CD4-positive, alpha-beta T cell treated with Interleukin-2 at 100 ng/mL for 4 hours (primary cell): ENCODE measurements at places on chromosomes 6 and 20.

- peak; percentile 80 for DNase-seq
These were observed 637 bp downstream of the MYLK4 start for GRCh38 chr6:2749969-2750600.

DNA sequence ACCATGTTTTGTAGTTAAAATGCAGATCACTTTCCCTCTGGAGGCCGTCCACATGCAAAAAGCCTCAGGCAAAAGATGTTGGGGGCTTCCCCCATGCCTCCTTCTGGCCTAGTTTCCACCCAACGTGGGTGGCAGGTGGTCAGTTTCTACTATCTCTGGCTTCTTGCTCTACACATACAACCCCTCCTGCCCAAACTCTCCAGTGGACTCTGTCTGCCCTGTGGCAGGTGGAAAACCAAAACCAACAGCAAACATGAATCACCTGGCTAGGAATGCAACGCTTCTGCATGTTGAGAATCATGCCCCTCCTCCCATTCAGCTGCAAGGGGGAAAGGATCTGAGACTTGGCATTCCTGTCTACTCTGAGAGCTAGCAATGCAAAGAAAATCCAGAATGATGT is 94.8 kb downstream of the MBOAT1 start:
- DNase-seq = no peak

DNA sequence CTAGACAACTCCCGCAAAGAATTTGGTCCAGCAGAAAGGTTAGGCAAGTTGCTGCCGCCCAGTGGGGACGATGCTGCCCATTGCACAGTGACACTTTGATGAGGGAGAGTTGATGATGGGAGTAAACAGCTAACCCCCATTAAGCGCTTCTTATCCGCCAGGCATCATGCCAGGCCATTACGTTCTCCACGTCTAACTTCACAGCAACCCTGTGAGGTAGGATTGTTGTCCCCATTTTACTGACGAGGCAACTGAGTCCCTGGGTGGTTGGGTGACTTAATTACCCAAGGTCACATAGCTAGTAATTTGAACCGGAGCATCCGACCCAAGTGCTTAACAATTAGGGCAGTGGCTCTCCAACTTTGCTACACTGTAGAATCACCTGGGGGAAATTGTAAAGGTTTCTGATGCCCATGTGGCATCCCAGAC is 738 bp downstream of the RALGAPB start:
- DNase-seq = no peak

DNA sequence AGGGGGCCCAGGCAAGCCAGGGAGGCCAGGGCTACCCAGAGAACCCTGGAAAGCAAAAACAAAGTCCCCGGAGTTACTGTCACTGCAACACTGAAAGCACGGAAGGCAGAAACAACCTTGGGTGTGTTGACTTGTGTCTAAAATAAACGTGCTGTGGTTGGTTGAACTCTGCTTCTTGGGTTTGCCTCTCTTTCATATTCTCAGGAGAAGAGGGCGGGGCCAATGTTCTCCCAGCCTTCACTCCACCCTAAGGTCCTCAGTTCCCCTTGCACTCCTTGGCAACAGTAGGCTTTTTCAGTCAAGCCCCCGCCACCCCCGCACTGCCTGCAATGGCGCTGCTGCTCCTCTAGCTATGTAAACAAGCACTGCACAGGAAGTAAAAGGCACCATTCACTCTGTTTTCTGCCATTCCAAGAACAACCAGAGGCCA is 60.9 kb downstream of the COL9A1 start:
- no peak for DNase-seq

DNA sequence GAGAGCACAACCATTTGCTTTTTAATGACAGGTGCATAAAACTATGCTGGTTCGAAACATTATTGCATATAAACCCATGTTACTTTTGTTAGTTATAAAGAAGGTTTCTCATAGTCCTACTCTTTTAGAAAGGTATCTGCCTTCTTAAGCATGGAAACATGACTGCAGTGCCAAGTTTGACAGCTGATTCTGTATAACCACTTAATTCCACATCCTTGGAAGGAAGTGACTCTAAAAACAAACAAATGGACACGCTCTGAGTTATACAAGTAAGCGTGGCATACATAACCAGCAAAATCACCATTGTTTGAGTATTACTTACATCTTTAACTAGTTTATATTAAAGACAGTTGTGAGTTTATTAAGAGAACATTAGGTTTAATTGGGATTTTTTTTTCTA is 125.0 kb upstream of the HDGFL1 start:
- no peak for DNase-seq

- DNase-seq = peak; percentile 63
These were observed 12.0 kb upstream of the LTA start for GRCh38 chr6:31559958-31560696.

DNA sequence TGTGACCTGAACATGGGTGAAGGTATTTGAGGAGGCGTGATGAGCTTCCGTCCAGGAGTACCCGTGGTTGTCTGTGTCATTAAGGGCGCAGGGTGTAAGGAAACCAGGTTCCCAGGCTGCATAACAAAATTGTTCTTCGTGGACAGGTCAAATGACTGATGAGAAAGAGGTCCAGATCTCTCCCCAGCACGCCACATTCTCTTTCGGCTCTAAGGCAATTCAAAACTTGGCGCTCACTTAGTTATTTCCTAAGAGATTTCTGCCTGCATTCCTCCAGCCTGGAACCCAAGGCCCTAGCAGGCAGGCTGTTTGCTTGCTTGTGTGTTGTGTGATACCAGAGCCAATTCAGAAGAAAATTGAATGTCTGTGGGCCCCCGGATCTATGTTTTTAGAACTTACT is 139.9 kb downstream of the AGPAT4 start:
- DNase-seq = no peak

- DNase-seq = no peak
These were observed 25.9 kb downstream of the GLO1 start for GRCh38 chr6:38676974-38677544.

DNA sequence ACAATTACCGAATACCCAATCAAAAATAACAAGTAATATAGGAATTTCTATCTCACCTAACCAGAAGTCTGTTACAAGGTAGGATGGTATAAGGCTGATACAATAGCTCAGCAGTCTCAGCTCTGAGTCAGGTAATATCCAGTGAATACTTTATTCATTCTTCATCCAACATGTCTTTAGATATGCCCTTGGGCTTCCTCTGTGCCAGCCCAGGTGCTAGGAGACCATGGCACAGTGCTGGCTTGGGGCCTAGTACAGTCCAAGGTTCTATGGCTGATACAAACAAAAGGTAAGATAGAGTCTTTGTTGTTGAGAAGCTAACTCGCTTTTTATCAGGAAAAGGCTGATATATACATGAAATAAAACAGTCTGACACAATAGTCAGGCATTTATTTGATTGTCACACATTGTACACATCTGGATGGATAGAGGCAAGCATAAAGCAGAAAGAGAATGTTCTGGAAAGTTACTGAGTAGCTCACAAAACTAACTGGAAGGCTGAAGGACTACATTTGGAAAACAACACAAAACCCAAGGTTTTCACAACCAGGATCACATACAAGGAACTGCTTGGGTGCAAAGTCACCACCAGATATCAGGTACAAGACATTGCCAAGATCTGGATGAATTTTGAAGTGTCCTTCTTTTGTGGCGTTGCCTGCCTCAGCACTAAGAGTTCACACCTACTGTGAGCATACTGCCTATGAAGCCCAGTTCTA is 110.4 kb upstream of the SCAF8 start:
- DNase-seq = no peak

DNA sequence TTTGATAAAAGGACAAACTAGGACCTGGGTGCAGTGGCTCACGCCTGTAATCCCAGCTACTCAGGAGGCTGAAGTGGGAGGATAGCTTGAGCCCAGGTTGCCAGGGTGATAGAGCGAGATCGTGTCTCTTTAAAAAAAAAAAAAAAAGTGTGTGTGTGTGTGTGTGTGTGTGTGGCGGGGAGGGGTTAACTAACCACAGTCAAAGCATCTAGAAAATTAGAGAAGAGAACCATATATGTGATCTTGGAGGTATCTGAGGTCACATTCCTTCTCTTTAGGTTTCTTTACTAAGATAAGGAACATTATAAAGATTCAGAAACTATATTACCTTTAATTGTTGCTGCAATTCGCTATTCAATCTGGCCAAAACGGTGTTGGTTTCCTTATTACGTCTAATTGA is 80.9 kb downstream of the REPS1 start:
- no peak for DNase-seq

- DNase-seq = no peak
These were observed 31.4 kb downstream of the RAMACL start for GRCh38 chr6:166555086-166555485.

DNA sequence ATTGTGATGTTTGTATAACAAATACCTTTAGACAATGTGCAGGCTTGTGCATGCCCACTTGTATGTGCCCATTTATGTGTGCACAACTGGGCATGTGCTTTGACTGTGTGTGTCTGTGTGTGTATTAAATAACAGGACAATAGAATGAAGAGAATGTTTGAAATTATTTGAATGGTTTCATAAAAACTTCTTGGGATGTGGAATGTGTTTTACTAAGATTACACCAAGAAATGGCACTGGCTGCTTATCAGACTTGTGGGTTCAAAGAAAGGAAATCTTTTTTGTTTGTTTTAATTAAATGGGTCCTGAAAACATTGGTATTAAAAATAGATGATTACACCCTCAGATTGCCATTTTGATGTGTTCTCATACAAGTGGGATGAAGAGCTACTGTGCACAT is 191.6 kb upstream of the CCN2 start:
- no peak for DNase-seq

DNA sequence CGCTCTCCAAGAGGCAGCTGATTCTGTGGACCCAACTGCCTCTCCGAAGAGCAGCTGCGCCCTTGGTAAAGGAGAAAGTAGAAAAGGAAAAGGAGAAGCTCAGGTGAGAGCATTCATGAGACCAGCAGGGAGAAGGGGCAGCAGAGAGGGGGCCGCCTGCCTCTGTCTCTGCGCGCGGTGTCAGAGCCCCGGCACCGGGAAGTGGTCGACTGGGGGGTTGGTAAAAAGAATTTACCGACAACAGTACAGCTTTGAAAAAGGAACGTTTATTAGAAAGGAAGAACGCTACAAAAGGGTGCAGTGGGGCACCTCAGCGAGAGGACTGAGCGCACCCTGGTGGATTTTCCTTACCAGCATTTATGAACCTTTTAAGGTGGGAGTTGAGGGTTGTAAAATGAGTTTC is 61.9 kb downstream of the GPR6 start:
- peak; percentile 35 for DNase-seq

DNA sequence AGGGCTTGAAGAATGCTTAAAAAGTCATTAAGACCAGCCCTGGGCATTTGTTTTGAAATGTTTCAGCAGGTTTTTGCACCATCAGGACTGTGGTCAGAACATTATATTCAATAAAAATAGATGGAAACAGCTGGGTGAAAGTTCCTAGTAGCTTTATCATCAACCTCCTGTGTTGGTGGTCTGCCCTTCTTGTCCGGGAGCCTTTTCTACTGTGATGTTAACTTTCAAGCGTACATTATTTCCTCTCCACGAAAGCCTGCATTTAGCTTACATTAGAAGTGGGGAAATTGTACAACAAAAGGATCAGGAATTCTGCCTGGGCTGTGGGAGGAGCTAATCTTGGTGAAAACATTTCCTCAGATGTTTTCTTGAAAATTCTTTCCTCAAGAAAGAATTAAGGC is 71.1 kb downstream of the LAMA4 start:
- no peak for DNase-seq
